Heart right ventricle (tissue), 16 donors: ENCODE measurements at places on chromosomes 13 and 19. TPM values are rescaled to one million over a fixed set of nuclear protein-coding genes. Genes with fewer than 3 reads are reported as not detected.

DNA sequence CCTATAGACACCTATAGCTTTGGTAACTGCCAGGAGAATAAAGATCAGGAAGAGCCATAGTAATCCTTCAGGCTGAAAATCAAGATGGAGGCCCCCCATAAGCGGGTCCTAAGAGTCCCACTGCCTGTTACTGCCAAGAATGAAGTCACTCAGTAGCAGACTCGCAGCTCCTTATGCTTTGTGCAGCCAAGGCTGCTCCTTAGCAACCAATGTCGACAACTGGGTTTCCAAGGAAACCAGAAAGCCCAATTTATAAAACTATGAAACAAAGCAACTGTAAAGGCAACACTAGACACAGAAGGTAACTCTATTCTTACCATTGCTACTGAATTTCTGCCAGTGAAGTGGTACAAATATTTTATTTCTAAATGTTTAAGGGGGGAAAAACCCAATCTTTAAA is 56.5 kb downstream of the DCLK1 start:
- H3K27me3 ChIP-seq: no peaks in the 10 kb centered on the region
- H3K4me3 ChIP-seq: no peak overlapping the region
- no peaks in the 10 kb centered on the region for H3K4me1 ChIP-seq
- no peak for DNase-seq

GRCh38 chr19:38502410-38503076 is 69.1 kb downstream of the RYR1 start:
- H3K4me1 ChIP-seq: no peaks in the 10 kb centered on the region
- no peaks in the 10 kb centered on the region for H3K36me3 ChIP-seq
- no peak overlapping the region for H3K27ac ChIP-seq
- peaks cover 3% of the 10 kb centered on the region for H3K27me3 ChIP-seq
- no peak for DNase-seq
- H3K4me3 ChIP-seq: no peak overlapping the region

- H3K4me3 ChIP-seq: no peak overlapping the region
- H3K36me3 ChIP-seq: no peaks in the 10 kb centered on the region
- no peaks in the 10 kb centered on the region for H3K27me3 ChIP-seq
- H3K27ac ChIP-seq: no peak overlapping the region
- no peaks in the 10 kb centered on the region for H3K4me1 ChIP-seq
Observed at GRCh38 chr13:100597253-100597652, 8.7 kb upstream of the GGACT start.

- no peak overlapping the region for H3K27ac ChIP-seq
- H3K27me3 ChIP-seq: no peaks in the 10 kb centered on the region
- no peak for DNase-seq
Observed at GRCh38 chr13:79427265-79427664, 21.2 kb upstream of the RBM26 start.

GRCh38 chr19:45590300-45591003 is 5.8 kb upstream of the OPA3 start:
- H3K36me3 ChIP-seq: no peaks in the 10 kb centered on the region
- peaks cover 10% of the 10 kb centered on the region for H3K27me3 ChIP-seq
- peaks cover 15% of the 10 kb centered on the region for H3K4me1 ChIP-seq

GRCh38 chr13:70362820-70363570 is 254.7 kb upstream of the KLHL1 start:
- H3K27ac ChIP-seq: no peak overlapping the region
- no peaks in the 10 kb centered on the region for H3K4me1 ChIP-seq
- H3K36me3 ChIP-seq: no peaks in the 10 kb centered on the region
- no peak overlapping the region for H3K4me3 ChIP-seq

- H3K36me3 ChIP-seq: no peaks in the 10 kb centered on the region
- H3K27ac ChIP-seq: no peak overlapping the region
- DNase-seq: no peak
- peaks cover 20% of the 10 kb centered on the region for H3K4me1 ChIP-seq
Observed at GRCh38 chr19:52995711-52996110, 18.0 kb upstream of the ERVV-1 start.

DNA sequence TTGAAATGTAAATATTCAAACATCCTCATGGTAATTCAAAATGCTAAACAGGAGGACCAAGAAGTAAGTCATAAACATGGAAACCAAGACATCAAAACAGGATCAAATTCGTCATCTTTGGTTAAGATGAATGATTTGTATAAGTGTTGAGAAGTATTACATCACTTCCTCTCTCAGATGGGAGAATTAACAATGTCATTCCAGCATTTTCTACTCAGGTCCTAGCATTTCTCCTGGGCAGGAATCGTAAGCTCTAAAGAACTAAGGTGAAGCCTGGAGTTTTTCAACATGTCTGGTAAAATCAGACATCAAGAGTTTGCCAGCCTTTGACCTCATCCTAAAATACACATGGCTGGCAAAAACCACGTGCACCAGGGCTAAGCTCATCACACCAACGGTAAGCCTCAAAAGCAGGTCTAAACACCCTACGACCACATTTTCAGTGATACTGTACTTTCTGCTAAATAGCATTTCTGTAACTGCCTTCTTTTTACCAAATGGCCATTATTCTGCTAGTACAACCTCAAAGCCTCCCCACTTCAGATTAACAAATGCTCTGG is 24.8 kb downstream of the RANBP3 start:
- H3K27me3 ChIP-seq: no peaks in the 10 kb centered on the region
- H3K4me3 ChIP-seq: no peak overlapping the region
- no peak for DNase-seq
- H3K4me1 ChIP-seq: peaks cover 82% of the 10 kb centered on the region
- H3K36me3 ChIP-seq: peaks cover 14% of the 10 kb centered on the region

DNA sequence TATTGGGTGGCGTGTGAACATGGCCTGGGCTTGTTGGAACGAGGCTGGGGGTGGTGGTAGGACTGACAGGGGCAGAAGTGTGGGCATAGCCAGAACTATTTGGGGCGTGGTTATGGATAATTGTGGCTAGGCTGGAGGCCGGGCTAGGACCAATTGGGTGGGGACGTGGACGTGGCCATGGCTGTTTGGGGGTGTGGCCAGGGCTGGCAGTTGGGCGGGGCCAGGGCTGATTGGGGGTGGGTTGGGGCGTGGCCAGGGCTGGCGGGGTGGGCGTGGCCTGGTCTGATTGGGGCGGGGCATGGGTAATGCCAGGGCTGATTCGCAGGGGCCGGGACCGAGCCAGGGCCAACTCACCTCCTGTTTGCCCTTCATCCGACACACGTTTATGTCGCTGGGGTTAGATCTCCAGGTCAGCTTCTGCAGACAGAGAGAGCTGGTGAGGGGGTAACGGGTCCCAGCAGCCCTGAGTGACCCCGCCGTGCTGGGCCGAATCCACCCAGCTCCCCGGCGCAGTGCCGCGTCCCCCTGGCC is 2.8 kb downstream of the SEMA6B start:
- H3K27me3 ChIP-seq: no peaks in the 10 kb centered on the region
- H3K36me3 ChIP-seq: no peaks in the 10 kb centered on the region
- H3K4me3 ChIP-seq: no peak overlapping the region
- no peak overlapping the region for H3K27ac ChIP-seq

POLR1D gene
- 70.6 TPM for total RNA-seq

MRI1 gene
- total RNA-seq: 13.0 TPM

PLEKHJ1 gene
- 69.3 TPM for total RNA-seq

FPR1 gene
- 16.9 TPM for total RNA-seq

LACC1 gene
- total RNA-seq: 16.5 TPM
